ENCODE measurements at places on chromosomes 12 and 14.

- DNase-seq, result no peak
Observed at GRCh38 chr12:12689647-12690300, 6.2 kb downstream of the GPR19 start.

- DNase-seq, result no peak
Observed at GRCh38 chr12:104508752-104509446, 52.2 kb downstream of the CHST11 start.

DNA sequence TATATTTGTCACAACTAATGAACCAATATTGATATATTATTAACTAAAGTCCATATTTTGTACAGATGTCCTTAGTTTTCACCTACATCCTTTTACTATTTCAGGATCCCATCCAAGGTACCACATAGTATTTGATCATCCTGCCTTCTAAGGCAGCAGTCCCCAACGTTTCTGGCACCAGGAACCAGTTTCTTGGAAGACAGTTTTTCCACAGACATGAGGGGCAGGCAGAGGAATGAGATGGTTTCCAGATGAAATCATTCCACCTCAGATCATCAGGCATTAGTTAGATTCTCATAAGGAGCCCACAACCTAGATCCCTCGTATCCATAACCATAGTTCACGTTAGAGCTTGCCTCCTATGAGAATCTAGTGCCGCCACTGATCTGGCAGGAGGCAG, 82.8 kb upstream of the BCL2L14 start:
- DNase-seq, result no peak

- DNase-seq, result no peak
Observed at GRCh38 chr14:78986989-78987388, 816.8 kb downstream of the NRXN3 start.

- no peak for DNase-seq
Observed at GRCh38 chr14:104967386-104968152, 10.6 kb downstream of the AHNAK2 start.

All from forelimb muscle (tissue), 1 donor.